ENCODE measurements at places on chromosomes 1 and 21. TPM values are rescaled to one million over a fixed set of nuclear protein-coding genes. Genes with fewer than 3 reads are reported as not detected.

The FCRL2 gene
- total RNA-seq, result not detected

The SDC3 gene
- 14.3 TPM for total RNA-seq

The TAS1R1 gene
- total RNA-seq, result not detected

The WLS gene
- total RNA-seq, result 102 TPM

The DMBX1 gene
- total RNA-seq, result not detected

The GLRX2 gene
- 6.2 TPM for total RNA-seq

The GPR157 gene
- total RNA-seq, result 7.6 TPM

The TMCC2 gene
- 1.1 TPM for total RNA-seq

The MOV10 gene
- total RNA-seq, result 47.9 TPM

The YBX1 gene
- total RNA-seq, result 853 TPM

The RGL1 gene
- total RNA-seq, result 25.4 TPM

The KCND3 gene
- total RNA-seq, result under 0.01 TPM

The GBP5 gene
- total RNA-seq, result not detected

The ALDH4A1 gene
- 4.8 TPM for total RNA-seq

The WNT4 gene
- under 0.01 TPM for total RNA-seq

The ETV3L gene
- not detected for total RNA-seq

The ADORA3 gene
- not detected for total RNA-seq

The BCAN gene
- total RNA-seq, result not detected

The IL20 gene
- not detected for total RNA-seq

The NCSTN gene
- 115 TPM for total RNA-seq

The CFAP74 gene
- total RNA-seq, result not detected

The DIPK1A gene
- total RNA-seq, result 5.9 TPM

The MACO1 gene
- 14.7 TPM for total RNA-seq

The RPTN gene
- total RNA-seq, result not detected

The RBP7 gene
- not detected for total RNA-seq

The IRF6 gene
- total RNA-seq, result not detected

The GPR25 gene
- not detected for total RNA-seq

The ZNF593OS gene
- total RNA-seq, result under 0.01 TPM

The KRTAP19-1 gene
- not detected for total RNA-seq

The HSD3B1 gene
- total RNA-seq, result not detected

The FCRLB gene
- total RNA-seq, result 5.5 TPM

The RIIAD1 gene
- not detected for total RNA-seq
